GM04503 (cell line): ENCODE measurements at places on chromosomes 7 and 10.
A peak's percentile ranks its signal among the peaks of the same experiment; 100 is the strongest.

- no peak for DNase-seq
These were observed 364.3 kb upstream of the PLXDC2 start for GRCh38 chr10:19451937-19452336.

GRCh38 chr10:131778385-131778784 lies 122.4 kb upstream of the PPP2R2D start:
- DNase-seq, result no peak

GRCh38 chr10:35041502-35041879 lies 48.6 kb downstream of the CUL2 start:
- no peak for DNase-seq

- peak; percentile 65 for DNase-seq
These were observed 135.2 kb downstream of the CUX1 start for GRCh38 chr7:101952355-101953247.

- no peak for DNase-seq
These were observed 17.4 kb upstream of the GNA12 start for GRCh38 chr7:2861509-2861908.

DNA sequence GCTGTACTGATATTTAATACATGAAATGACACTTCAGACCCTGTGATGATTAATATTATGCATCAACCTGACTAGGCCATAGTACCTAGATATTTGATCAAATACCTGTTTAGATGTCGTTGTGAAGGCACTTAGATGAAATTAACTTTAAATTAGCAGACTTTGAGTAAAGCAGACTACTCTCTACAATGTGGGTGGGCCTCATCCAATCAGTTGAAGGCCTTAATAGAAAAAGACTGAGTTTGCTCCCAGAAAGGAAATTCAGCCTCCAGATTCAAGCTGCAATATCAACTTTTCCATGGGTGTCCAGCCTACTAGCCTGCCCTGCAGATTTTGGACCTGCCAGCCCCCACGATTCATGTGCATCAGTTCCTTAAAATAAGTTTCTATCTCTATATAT lies 68.6 kb upstream of the TMEM168 start:
- DNase-seq, result no peak

- DNase-seq, result no peak
These were observed 542.3 kb upstream of the MBL2 start for GRCh38 chr10:53314876-53315275.

DNA sequence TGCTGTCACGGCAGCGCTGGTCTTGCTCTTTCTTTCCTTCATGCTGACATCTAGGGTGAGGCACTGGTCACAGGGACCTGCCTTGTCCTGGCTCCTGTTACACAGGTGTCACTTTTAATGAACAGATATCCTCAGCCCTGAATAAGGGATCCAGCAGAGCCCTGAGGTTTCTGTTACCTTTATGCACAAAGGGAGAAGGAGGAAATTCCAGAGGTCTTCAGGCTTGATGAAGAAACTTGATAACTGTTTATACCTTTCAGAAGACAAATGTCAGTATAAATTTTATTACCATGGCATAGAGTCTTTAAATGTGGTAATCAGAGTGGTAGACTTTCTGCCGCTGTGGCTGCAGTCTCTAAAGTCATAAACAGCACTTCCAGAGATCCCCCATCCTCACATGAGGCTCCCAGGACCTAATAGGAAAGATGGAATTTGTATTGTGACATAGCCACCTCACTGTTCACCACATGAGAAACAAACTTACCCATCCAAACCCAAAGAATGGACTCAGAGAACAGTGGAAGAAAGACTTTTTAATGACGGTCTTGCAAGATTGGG lies 2.7 kb downstream of the LRRC27 start:
- no peak for DNase-seq

DNA sequence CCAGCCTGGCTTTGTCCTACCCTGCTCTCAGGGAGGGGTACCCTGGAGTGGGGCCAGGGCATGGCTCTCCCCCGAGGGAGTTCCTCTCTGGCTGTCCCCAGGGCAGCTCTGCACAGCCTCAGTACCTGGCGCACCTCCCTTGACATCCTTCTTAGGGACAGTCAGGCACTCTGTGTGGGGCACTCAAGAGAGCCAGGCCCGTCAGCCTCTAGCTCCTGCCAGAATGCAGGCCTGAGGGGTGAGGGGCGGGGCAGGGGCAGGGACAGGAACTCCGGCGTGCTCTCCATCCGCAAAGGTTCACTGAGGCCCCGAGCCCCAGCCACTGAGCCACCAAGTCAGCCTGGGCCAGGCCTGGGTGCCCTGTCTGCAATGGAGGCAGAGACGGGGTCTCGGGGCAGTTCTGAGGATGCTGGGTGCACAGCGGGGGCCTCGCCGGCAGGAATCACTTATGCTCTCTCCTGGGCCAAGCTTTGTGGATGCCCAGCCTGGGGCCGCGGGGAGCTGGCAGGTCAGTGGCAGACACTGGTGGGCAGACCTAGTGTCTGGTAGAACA lies 10.1 kb downstream of the LIMK1 start:
- DNase-seq, result no peak

- DNase-seq, result no peak
These were observed 681.2 kb upstream of the FOXK1 start for GRCh38 chr7:4000934-4001333.

GRCh38 chr7:2800931-2801688 lies 43.0 kb downstream of the GNA12 start:
- DNase-seq, result no peak

- DNase-seq, result no peak
These were observed 287.3 kb upstream of the SP4 start for GRCh38 chr7:21140622-21141021.

DNA sequence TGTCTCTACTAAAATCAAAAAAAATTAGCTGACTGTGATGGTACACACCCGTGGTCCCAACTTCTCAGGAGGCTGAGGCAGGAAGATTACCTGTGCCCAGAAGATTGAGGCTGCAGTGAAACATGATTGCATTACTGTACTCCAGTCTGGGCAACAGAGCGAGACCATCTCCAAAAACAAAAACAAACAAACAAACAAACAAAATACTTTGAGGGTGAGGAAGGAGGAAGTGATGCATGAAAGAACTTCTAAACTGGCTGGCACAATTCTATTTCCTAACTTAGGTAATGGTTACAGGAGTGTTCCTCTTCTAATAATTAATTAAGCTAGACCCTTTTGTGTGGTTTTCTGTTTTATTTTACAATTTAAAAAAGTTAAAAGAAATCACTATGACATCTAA lies 15.5 kb downstream of the WAPL start:
- no peak for DNase-seq

- no peak for DNase-seq
These were observed 29.2 kb upstream of the NAMPT start for GRCh38 chr7:106313966-106314365.

GRCh38 chr7:57179776-57180415 lies 47.7 kb upstream of the ZNF479 start:
- DNase-seq, result no peak

DNA sequence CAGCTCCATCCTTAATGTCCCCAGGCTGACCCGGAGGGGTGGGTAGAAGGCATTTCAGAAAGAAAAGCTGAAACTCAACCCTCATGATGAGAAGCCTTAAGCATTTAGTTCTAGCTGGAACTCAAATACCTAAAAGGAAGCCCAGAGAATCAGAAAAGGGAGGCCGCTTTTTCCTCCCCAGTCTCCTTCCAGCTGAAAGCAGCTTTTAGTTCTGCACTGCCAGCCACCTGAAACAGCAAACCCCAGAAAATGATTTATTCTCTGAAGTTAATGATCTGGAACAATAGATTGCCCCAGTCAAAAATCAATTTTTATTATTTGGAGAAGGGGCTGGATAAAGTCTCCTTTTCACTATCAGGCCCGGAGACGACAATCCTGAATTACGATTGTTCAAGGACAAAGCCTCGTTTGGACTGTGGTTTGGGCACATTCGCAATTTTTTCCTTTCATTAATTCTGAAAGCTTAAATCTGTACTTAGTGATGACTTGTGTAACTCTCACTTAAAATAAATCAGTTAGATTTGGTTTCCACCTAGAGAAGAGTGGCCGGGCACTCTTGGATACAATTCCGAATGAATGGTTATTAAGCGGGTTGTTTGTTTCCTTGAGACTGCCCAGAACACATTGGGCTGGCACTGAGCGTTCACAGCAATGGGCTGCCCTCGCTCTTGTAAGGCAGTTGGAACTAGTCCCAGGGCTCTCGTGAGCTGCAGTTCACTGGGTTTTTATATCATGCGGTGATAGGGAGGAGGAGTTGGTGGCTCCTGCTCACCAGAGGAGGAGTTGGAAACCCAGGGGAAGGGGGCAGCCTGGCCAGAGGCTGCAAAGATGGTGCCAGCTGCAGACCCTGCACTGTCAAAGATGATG lies 262.2 kb downstream of the CCSER2 start:
- DNase-seq, result no peak

GRCh38 chr10:125911990-125912389 lies 15.6 kb downstream of the FANK1 start:
- DNase-seq, result no peak

DNA sequence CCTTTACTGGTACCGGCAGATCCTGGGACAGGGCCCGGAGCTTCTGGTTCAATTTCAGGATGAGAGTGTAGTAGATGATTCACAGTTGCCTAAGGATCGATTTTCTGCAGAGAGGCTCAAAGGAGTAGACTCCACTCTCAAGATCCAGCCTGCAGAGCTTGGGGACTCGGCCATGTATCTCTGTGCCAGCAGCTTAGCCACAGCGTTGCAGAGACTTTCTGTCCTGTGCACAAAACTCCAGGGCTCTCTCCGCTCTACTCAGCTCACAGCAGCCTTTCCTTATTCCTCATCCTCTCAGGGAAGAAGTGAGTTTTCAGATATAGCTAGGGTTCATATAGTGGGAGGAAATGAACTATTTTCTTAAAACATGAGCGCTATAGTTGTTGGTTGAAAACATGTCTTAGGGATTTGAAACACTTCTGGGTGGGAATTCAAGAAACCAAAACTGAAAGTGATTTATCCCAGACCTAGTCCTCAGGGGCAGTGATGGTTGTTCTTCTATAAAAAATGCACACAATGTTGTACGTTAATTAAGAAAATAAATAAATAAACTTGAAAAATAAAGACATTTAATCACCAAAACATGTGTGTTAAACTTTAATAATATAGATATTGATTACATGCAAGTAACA lies 150.2 kb upstream of the PRSS58 start:
- DNase-seq, result no peak

- peak; percentile 46 for DNase-seq
These were observed 40.3 kb downstream of the FAM20C start for GRCh38 chr7:232410-233248.

DNA sequence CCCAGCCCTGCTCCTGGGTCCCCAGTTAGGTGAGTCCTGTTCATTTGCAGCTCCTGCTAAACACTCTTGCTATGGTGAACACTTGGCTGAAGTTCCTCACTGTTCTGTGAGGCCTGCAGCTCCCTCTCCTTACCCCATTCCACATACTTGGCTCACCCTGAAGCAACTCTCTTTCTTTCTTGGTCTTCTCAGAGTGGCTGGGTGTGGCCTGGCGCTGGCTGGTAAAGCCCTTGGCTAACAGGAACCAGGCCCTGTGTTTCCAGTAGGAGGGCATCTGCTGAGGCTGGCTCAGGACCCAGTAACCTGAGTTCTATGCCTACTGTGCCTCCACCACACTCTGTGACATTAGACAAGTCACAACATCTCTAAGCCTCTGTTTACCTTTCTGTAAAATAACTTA lies 53.1 kb upstream of the COL13A1 start:
- DNase-seq, result no peak

DNA sequence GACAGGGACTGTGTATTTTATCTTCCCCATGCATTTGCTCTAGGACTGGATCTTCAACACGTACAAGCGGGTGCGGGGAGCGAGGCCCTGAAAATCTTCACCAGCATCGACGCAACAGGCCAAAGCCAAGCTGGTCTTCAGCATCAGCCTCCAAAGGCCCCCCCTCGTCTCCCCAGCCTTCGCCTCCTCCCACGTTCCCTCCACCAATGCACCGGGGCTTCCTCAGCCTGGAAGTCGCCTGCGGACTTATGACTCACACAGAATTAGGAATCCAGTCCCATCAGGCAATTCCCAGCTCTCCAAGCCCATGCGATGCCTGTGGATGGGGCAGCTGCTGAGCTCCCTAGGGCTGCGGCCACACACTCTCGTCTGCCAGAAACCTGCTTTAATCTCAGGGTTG lies 36.3 kb upstream of the RNF32 start:
- DNase-seq, result no peak

GRCh38 chr7:8205031-8205387 lies 57.0 kb downstream of the ICA1 start:
- no peak for DNase-seq

DNA sequence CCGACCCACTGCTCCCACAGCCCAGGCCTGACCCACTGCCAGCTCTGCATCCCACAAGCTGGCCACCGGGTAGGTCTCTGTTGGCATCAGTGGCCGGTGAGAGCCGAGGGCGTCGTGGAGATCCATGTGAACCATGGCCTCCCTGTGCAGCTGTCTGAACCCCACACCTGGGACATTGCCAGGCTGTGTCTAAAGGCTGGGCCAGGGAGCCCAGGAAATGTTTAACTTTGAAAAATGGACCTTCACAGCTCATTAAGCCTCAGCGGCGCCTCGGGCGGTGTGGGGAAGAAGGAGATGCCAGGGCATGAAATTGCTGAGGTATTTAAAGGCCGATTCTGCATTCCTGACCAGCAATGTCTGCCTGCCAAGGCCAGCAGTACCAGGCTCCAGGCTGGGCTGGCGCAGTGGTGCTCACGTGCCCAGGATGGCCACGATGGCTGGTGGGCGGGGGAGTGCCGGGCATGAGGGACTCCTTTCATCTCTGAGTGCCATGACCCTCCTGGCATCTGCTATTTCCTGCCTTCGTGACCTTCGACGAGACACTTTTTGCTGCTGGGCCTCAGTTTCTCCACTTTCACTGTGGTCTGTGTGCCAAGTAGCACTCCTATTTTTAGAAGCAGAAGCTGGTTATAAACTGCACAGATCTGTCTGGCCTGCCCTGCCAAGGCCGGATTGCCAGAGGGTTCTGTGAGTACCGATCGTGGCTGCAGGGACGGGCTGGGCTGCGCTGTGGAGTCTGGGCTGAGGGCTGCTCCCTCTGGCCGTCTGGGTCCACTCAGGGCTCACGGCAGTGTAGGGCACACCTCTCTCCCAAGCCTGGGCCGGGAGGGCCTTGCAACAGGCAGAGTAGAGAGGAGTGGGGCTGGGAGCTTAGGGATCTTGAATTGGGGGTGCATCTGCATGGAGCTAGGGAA lies 21.8 kb downstream of the ELFN1 start:
- DNase-seq, result no peak

DNA sequence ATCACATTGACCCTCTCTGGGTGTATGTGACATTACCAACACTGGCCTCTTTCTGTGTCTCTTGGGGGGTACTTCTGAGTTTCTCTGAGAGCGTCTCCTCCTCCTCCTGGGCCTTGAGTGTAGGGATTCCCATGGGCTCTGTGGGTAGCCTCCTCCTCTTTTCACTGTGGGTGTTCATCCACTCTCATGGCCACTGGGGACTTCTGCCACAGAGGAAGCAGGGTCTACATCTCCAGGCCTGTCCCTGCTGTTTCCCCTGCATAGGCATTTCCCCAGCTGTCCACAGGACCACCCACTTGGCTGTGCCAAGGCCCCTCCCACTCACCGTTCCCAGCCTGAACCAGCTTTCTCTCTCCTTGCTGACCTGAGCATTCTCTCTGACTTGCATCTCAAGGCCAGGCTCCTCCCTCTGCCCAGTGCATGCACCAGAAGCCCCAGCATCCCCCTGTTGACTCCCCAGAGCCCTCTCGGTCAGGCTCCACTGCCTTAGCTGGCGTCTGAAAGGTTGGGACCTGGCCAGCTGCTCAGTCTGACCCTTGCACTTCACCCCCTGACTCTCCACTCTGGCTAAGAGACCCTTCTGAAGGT lies 487.6 kb downstream of the GLRX3 start:
- no peak for DNase-seq

- no peak for DNase-seq
These were observed 546.8 kb downstream of the LRMDA start for GRCh38 chr10:75978213-75978612.

- DNase-seq, result no peak
These were observed 77.9 kb downstream of the CCDC71L start for GRCh38 chr7:106583100-106583499.
